ENCODE measurements at places on chromosomes 7 and 10.

GRCh38 chr7:102125127-102125596 lies 161.5 kb upstream of the SH2B2 start:
- no peaks in the 10 kb centered on the region for H3K4me1 ChIP-seq
- DNase-seq, result peak; percentile 93
- peak overlapping the region; percentile 38 for H3K27ac ChIP-seq
- peaks cover 39% of the 10 kb centered on the region for H3K36me3 ChIP-seq

DNA sequence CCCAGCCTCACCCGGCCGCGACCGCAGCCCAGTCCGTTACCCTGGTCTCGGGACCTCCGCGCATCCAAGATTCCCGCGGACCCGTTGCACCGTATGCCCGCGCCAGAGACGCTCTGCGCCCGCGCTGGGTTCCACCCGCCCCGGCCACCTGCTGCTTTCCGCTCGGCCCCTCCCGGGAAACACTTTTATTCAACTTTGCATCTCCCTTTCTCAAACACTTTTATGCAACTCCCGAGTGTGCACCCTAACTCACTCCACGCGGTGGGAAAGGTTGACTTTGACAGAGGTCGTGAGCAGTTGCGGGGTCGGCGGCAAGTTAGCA lies at the start of gene ODAD2:
ODAD2 (minus strand) TSS at position 126 of the 322 bp plus-strand sequence. CDS start 3,937 bp downstream, outside the sequence.
- no peak for DNase-seq
- peaks cover 11% of the 10 kb centered on the region for H3K4me1 ChIP-seq
- no peaks in the 10 kb centered on the region for H3K36me3 ChIP-seq
- H3K4me3 ChIP-seq, result peak within 1 kb of the TSS; percentile 96
- H3K27me3 ChIP-seq, result peaks cover 13% of the 10 kb centered on the region

DNA sequence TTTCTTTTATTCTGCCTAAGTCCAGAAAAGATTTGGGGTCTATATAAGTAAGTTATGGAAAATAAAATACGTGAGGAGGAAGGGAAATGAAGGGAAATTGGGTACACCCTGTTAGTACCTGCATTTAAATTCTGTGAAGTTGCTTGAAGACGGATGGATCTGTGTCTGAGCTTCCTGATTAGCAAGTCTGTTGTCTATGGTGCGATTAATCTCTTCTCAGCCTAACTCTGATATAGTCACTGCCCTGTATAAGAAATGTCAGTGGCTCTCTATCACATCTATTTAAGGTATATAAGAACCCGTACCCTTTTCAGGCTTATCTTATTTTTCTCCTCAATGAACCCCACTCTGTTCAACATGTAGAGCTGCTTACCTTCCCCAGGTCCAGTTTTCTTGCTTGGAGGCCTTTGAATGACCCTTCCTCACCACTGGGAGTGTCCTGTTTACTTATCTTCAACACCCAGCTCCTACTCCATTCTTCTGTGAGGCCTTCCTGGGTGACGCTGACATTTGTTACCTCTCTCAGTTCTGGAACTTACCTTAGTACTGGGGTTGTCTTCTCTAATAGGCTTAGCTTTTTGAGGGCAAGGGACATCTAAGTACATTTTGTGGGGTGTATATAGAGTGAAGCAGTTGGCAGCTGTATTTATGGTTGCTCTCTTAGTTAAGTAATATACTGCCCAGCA lies 149.6 kb upstream of the PRPS1L1 start:
- no peaks in the 10 kb centered on the region for H3K27me3 ChIP-seq
- H3K36me3 ChIP-seq, result no peaks in the 10 kb centered on the region
- no peak for DNase-seq
- H3K4me3 ChIP-seq, result no peak overlapping the region

DNA sequence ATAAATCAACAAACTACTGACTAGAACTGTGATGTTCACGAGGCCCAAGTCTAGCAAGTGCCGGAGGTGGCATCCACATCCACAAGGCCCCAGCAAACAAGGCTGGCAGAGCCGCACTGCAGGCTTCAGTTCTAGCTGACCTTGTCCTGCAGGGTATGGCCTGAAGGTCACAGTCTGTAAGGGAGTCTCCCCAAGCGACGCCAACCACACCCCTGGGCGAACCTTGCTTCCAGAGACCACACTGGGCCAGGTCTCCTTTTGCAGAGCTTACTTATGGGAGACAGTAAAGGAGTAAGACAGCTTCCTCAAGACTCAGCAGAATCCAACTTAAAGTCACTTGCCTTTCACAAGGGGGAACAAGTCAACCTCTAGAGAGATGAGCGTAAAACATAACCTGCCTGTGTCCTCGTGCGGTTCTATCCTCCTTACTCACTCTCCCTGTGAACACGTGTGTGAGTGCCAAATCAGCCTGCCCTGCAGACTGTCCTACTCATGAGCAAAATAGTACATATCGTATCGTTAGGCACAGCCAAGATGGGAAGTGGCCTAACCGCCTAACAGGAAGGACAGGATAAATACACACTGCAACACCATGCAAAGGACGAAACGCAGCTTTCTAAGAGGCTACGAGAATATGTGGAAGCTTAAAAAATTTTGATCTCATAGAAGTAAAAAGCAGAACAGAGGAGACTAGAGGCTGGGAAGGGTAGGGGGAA lies 22.7 kb downstream of the FAM53B start:
- no peak for DNase-seq
- H3K4me3 ChIP-seq, result no peak overlapping the region
- H3K27ac ChIP-seq, result no peak overlapping the region
- peaks cover 5% of the 10 kb centered on the region for H3K36me3 ChIP-seq

- H3K4me3 ChIP-seq, result no peak overlapping the region
- no peaks in the 10 kb centered on the region for H3K36me3 ChIP-seq
- DNase-seq, result no peak
- H3K4me1 ChIP-seq, result no peaks in the 10 kb centered on the region
- H3K27me3 ChIP-seq, result no peaks in the 10 kb centered on the region
- no peak overlapping the region for H3K27ac ChIP-seq
Observed at GRCh38 chr7:68770649-68771048, 827.6 kb upstream of the AUTS2 start.

- H3K27ac ChIP-seq, result no peak overlapping the region
- H3K4me3 ChIP-seq, result no peak overlapping the region
- DNase-seq, result peak; percentile 15
- no peaks in the 10 kb centered on the region for H3K36me3 ChIP-seq
- H3K4me1 ChIP-seq, result no peaks in the 10 kb centered on the region
- no peaks in the 10 kb centered on the region for H3K27me3 ChIP-seq
Observed at GRCh38 chr7:156176039-156176438, 363.8 kb upstream of the SHH start.

DNA sequence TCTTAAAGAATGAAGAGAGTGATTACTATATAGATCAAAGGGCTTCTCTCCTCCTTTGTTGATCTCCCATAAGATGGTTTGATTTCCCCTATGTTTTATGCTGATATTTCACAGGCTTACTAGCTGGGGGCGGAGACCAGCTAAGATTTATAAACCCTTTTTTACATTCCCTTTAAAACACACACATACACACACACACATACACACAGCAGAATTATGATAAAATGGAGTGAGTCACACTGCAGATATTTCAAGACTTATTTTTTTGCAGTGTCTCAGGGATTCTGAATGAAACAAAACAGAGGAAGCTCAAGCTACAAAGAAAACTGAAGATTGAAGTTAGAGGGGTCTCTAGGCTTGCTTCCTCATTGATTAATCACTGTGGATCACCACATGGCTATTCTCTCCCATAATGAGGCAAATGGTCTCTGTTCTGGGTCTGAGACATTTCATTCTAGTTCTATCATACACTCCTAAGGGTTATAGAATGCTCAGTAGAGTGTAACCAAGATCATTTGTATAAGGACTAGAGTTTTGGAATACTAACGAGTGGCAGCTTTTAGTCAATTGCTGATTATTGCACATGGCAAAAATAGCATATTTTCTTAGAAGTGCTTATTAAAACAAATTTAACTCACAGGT lies 18.6 kb downstream of the INA start:
- no peak overlapping the region for H3K27ac ChIP-seq
- no peak for DNase-seq
- no peak overlapping the region for H3K4me3 ChIP-seq
- H3K27me3 ChIP-seq, result no peaks in the 10 kb centered on the region
- H3K4me1 ChIP-seq, result no peaks in the 10 kb centered on the region

GRCh38 chr10:132845041-132845551 lies 59.1 kb upstream of the NKX6-2 start:
- H3K4me1 ChIP-seq, result no peaks in the 10 kb centered on the region
- no peaks in the 10 kb centered on the region for H3K36me3 ChIP-seq
- no peak for DNase-seq
- no peaks in the 10 kb centered on the region for H3K27me3 ChIP-seq

DNA sequence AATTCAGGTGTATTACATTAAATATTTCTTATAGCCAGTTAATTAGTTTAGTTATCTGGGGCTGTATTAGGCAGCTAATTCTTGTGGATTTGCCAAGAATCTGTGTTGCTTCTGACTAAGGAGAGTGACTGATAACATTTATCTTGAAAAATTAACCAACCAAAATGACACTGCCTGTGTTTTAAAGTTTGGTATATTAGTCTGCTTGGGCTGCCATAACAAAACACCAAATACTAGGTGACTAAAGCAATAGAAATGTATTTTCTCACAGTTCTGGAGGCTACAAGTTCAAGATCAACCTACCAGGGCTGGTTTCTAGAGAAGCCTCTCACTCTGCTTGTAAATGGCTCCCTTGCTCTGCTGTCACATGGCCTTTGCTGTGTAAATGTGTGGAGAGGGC lies 12.9 kb downstream of the EXOC4 start:
- no peak overlapping the region for H3K4me3 ChIP-seq
- no peaks in the 10 kb centered on the region for H3K36me3 ChIP-seq
- H3K27ac ChIP-seq, result no peak overlapping the region
- no peaks in the 10 kb centered on the region for H3K27me3 ChIP-seq
- no peaks in the 10 kb centered on the region for H3K4me1 ChIP-seq

GRCh38 chr10:33355274-33355673 lies 20.8 kb upstream of the NRP1 start:
- H3K36me3 ChIP-seq, result no peaks in the 10 kb centered on the region
- no peak overlapping the region for H3K27ac ChIP-seq
- H3K27me3 ChIP-seq, result no peaks in the 10 kb centered on the region

GRCh38 chr10:34994565-34995142 lies 95.5 kb downstream of the CUL2 start:
- no peaks in the 10 kb centered on the region for H3K4me1 ChIP-seq
- H3K27ac ChIP-seq, result no peak overlapping the region
- no peaks in the 10 kb centered on the region for H3K27me3 ChIP-seq
- no peaks in the 10 kb centered on the region for H3K36me3 ChIP-seq
- H3K4me3 ChIP-seq, result no peak overlapping the region

DNA sequence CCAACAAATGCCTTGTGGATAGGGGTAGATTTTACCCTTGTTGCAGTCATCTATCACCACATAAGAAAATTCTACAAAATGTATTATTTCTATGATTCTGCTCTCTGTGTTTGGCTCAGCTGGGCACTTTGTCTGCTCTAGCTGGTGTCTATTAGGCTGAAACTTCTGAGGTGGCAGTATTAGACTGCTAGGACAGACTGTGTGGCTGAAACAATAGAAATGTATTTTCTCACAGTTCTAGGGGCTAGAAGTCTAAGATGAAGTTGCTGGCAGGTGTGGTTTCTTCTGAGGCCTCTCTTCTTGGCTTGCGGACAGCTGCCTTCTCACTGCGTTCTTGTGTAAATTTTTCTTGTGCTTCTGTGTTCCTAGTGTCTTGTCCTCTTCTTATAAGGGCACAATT lies 1139.6 kb upstream of the LRRTM3 start:
- no peaks in the 10 kb centered on the region for H3K4me1 ChIP-seq
- no peak overlapping the region for H3K27ac ChIP-seq
- H3K36me3 ChIP-seq, result no peaks in the 10 kb centered on the region
- no peak overlapping the region for H3K4me3 ChIP-seq

DNA sequence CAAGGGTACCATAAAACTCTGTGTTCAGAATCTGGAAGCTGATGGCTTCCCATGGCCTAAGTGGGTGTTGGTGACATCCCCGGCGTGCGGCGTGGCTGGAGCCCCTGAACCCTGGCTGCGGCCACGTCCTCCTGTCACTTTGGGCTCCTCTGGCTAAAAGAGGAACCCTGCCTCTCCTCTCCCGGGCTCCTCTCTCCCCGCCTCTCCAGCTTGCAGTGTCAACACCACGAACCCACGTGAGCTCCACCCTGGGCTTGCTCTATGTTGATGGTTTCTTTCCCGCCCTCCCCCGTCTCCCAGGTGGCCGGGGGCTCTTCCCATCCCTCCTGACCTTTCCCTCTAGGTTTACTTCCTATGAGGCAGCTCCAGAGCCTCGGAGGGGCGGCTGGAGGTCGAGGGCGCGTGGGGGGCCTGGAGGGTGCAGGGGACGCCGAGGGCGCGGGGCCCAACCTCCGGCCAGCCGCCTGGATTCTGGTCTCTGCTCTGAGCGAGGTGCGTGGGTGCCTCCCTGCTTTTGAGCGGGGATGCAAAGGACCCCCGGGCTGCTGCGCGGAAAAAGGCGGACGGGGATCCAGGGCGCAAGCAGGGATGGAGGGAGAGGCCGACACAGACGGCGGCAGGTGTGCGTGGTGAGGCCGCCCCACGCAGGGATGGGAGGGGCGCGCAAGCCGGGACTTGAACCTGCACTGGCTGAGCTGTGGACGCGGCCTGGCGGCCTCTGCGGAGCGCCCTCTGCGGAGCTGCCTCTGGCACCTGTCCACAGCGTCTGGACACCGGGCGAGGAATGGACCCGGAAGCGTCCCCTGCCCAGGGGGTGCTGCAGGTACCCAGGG lies 115.5 kb upstream of the DIP2C start:
- H3K27me3 ChIP-seq, result no peaks in the 10 kb centered on the region
- H3K36me3 ChIP-seq, result peaks cover 42% of the 10 kb centered on the region
- peak; percentile 48 for DNase-seq
- H3K4me3 ChIP-seq, result no peak overlapping the region

DNA sequence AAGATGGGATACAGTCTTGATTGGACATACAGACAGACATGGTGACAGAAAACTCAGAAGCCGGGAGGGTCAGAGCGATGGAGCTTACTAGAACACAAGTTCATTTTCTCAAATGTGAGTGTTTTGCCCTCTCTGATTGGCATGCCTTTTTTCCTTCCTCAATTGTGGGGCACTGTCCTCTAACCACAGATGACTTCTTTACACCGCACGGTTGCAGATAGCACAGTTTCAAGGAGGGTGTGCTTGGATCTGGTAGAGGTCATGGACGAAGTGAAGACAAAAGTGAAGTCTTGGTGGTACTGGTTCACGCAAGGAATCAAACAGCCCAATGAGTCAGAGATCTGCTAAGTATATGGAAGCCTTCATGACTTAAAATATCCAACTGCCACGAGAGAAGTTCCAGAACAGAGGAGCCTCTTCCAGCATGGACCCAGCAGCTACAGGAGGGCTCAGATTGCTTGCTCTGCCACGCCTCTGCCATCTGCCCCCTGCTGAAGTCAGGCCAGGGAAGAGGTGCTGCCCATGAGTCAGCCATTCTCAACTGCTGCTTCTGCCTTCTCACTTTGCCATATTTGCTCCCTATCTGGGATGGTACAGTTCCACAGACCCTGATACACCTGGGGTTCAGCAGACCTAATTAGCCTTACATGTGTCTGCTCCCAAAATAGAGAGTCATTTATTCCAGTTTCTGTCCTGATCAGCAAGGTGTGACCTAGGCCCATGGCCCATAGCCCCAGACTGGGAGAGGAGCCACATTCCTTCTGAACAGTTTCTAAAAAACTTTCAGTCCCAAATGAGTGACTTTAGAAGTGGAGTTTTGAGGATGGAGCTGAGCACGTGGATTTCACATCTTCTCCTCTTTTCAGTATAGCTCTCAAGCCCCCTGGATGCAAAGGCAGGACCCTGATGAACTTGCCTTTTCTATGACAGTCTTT lies 413.8 kb downstream of the KCNMA1 start:
- no peaks in the 10 kb centered on the region for H3K27me3 ChIP-seq
- no peak overlapping the region for H3K27ac ChIP-seq
- H3K4me3 ChIP-seq, result no peak overlapping the region
- H3K36me3 ChIP-seq, result no peaks in the 10 kb centered on the region
- no peak for DNase-seq

GRCh38 chr10:68989317-68989990 lies 851 bp downstream of the KIFBP start:
- no peak overlapping the region for H3K27ac ChIP-seq
- DNase-seq, result no peak
- no peaks in the 10 kb centered on the region for H3K4me1 ChIP-seq
- peaks cover 29% of the 10 kb centered on the region for H3K36me3 ChIP-seq
- no peaks in the 10 kb centered on the region for H3K27me3 ChIP-seq
- peak overlapping the region; percentile 98 for H3K4me3 ChIP-seq
